Inflammatory macrophage treated with lipopolysaccharide for 1 hour (primary cell): ENCODE measurements at places on chromosomes 6 and 20.

DNA sequence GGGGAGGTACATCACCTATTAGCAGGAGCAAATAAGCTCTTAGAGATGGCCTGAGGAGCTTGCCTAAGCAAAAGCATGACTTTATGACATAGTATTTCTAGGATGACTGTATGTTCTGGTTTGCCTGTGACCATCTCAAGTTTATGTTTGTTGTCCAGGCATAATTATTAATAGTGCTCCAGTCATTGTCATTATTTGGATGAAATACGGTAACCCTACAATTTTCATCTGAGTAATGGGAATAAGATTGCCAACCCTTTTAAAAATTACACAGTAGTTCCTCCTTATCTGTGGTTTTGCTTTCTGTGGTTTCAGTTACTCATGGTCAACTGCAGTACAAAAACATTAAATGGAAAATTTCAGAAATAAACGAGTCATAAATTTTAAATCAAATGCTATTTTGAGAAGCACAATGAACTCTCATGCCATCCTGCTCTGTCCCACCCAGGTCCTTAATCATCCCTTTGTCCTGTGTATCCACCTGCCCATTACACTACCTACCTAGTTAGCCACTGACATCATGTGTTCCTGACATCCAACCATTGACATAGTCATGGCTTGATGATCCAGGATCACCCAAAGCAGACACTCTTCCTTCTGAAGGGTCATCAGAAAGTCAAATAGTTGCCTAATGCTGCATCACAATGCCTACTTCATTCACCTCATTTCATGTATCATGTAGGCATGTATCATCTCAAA is 27.0 kb upstream of the TFB1M start:
- peak; percentile 15 for DNase-seq

GRCh38 chr6:132198896-132199295 is 202.4 kb downstream of the MOXD1 start:
- no peak for DNase-seq

- peak; percentile 86 for DNase-seq
Measured at GRCh38 chr6:130928158-130928912, 101.1 kb downstream of the SMLR1 start.

DNA sequence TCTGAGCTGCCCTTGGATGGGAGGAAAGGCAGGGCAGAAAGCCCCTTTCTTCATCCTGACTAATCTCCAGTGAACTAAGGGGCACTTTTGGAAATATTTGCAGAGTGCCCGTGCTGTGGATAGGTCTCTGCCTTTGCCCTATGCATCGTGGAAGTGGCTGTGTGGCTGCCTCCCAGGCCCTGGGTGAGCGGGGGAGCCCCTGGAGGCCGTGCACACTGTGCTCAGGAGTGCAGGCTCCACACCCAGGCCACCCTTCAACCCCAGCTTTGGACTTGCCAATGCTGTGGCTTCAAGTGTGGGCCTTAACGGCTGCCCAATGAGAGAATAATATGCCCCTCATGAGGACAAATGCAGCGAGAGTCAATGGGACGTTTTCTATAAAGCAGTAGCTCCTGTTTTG is 36.7 kb upstream of the ARMC2 start:
- DNase-seq = no peak

DNA sequence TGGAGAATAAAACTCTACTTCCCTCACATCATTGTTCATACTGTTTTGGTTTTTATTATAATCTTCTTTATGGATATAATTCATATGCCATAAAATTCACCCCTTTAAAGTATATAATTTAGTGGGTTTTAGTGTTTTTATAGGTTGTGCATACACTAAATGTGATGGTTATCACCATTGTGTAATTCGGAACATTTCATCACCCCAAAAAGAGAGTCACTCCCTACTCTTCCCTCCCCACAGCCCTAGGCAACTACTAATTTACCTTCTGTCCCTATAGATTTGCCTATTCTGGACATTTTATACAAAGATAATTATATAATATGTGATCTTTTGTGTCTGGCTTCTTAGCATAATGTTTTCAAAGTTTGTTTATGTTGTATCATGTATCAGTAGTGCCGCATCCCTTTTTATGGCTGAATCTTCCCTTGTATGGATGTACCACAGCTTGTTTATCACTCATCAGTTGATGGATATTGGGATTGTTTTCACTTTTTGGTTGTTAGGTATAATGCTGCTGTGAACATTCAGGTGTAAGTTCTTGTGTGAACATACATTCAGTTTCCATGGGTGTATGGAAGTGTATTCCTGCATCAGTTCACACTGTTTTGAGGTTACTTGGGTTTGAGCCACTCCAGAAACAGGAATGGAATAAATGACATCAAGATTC is 4.2 kb downstream of the TM9SF4 start:
- DNase-seq = peak; percentile 66

GRCh38 chr6:139472351-139473015 is 98.0 kb upstream of the CITED2 start:
- peak; percentile 77 for DNase-seq

- DNase-seq = peak; percentile 70
Measured at GRCh38 chr6:1709234-1709641, 99.5 kb downstream of the FOXC1 start.

- no peak for DNase-seq
Measured at GRCh38 chr6:77987035-77987384, 334.2 kb downstream of the MEI4 start.

DNA sequence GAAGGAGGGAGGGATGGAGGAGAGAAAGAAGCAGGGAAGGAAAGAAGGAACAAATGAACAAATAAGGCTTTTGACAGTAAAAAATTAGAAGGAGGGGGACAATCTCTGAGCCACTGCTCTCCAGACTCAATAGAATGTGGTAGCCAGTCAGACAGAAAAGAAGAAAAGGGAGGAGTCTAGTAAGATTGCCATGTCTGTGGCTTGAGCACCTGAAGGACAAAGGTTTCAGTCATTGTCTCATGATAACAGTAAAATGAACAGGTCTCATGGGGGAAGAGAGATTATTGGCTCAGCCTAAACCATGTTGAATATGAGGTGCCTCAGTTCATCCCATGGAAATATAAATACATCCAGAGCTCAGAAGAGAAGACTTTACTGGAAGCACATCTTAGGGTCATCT is 14.0 kb upstream of the LOC128125822 start:
- DNase-seq = no peak

- no peak for DNase-seq
Measured at GRCh38 chr6:117481278-117481925, 1.1 kb upstream of the DCBLD1 start.

DNA sequence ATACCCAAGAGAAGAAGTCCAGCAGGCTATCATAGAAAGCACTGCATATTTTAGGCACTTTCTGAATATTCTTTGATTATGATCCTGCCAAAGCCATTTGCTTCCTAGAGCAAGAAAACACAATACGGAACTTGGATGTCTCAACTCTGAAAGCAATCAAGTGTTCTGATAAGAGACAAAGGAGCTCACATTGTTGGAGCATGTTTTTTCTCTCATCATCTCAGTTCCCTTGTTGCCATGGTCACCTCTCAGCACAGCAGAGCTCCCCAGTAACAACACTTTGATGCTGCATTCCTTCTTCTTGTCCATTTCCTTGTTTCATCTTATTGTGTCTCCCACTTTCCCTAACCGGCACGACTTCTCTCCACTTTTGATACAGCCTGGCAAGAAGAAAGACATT is 168.7 kb upstream of the FUT9 start:
- DNase-seq = no peak

DNA sequence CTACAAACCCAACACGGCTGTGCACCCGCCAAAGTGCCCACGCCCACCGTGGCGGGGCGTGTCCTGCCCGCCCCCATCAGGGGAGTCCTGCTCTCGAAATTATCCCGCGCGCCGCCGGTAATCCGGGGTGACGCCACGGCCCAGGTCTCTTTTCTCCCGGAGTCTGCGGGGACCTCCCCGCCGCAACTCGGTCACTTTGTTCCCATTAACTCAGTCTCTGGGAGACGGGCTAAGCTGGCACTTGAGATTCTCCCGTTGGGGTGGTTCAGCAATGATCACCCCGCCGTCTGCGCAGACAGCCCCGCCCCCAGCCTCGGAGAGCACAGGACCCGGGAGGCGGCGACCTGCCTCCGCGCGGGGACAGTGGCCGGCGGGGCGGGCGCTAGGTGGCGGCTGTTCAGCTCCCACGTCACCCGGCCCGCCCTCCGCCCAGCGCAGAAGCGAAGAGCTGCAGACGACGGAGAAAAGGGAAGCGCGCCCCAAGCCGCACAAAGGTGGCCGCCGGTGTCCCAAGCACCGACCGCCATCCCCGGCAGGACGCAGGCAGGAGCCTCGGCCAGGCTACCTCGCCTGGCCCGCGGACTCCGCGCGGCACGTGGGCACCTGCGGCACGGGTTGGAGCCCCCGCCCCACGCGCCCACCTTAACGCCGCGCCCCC is 31.5 kb downstream of the SF3B5 start:
- DNase-seq = peak; percentile 90

DNA sequence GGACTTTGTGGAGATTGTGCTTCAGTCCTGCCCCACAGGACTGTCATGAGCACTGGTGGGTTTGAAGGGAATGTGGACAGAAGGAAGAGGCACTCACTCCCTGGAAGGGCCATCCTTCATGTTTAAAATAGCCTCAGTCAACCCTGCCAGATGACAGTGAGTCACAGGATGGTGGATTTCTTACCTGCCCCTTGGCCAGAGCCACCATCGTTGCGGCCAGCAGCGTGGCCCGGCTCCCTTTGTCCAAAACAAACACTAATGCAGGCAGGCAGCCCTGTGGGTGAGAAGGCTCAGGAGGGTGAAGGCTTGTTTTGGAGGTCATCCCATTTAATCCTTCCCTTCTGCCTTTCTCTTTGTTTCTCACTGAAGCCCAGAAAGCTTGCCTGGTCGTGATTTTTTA is 422.7 kb downstream of the CD83 start:
- DNase-seq = no peak

DNA sequence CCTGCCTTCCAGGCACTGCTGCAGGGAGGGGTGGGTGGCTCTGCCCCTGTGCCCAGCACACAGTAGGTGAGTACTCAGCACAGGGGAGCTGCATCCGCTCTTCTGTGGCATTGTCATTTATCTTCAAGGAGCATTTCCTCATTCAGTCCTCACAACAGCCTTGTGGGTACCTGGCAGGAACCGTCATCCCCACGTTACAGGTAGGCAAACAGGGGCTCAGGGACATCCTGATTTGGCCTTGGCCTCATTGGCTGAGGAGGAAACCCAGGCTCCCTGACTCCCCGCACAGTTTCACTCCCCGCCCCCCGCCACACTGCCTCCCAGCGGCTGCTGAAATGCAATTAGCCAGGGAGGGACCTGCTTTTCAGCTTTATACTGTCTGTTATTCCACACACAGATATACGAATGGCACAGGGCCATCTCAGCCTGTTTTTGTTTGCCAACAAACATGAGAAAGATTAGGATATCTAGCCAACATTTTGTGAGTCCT is 24.2 kb upstream of the PNPLA1 start:
- DNase-seq = no peak

- no peak for DNase-seq
Measured at GRCh38 chr6:166926748-166927147, 29.6 kb downstream of the RNASET2 start.

DNA sequence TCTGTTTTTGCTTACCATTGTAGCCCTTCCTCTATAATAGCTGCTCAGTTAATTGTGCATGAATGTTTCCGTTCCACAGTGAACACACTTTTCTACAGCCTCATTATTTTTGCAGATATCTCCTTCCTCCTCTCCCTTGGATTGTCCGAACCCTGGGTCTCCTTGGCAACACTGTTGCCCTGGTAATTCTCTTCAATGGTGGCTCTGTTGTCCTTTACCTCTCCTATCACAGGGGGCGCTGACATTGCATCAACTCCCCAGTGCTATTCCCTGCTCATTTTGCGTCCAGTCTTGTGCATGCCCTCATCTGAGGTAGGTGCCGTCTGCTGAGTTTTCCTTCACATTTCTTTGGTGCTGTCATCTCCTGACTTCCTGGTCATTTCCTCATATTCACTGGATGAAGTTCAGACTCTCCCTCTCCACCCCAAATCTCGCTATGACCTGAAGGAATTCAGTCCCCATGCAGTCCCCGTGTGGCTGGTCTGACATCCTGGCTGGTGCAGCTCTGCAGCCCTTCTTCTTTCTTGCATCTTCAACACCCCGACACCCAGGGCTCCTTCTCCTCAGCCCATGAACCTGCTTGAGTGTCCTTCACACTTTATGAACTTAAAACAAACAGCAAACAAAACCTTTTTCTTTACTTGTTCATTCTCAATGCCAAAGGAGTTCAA is 21.1 kb downstream of the PHACTR2 start:
- no peak for DNase-seq

- DNase-seq = no peak
Measured at GRCh38 chr6:160412993-160413392, 64.8 kb downstream of the SLC22A3 start.

DNA sequence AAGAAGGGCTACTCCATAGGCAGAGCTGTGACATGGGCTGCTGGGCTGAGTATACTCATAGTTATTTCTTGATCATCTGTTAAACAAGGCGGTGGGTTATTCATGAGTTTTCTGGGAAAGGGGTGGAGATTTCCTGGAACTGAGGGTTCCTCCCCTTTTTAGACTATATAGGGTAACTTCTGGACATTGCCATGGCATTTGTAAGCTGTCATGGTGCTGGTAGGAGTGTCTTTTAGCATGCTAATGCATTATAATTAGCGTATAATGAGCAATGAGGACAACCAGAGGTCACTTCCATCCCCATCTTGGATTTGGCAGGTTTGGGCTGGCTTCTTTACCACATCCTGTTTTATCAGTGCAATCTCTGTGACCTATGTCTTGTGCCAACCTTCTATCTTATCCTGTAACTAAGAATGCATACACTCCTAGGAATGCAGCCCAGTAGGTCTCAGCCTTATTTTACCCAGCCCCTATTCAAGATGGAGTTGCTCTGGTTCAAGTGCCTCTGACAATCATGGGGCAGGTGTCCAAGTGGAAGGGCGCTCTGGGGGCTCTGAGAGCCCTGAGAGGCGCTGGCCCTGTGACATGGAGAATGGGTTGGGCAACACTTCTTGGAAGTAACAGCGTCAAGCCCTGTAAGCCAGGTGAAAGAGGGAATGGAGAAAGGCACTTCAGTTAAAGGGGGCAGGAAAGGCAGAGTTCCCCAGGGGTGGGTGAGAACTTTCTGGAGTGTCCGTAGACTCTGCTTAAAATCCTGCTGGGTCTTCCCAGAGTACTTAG is 354.2 kb upstream of the SULF2 start:
- no peak for DNase-seq

- DNase-seq = no peak
Measured at GRCh38 chr20:35017099-35017835, 61.6 kb downstream of the MYH7B start.

DNA sequence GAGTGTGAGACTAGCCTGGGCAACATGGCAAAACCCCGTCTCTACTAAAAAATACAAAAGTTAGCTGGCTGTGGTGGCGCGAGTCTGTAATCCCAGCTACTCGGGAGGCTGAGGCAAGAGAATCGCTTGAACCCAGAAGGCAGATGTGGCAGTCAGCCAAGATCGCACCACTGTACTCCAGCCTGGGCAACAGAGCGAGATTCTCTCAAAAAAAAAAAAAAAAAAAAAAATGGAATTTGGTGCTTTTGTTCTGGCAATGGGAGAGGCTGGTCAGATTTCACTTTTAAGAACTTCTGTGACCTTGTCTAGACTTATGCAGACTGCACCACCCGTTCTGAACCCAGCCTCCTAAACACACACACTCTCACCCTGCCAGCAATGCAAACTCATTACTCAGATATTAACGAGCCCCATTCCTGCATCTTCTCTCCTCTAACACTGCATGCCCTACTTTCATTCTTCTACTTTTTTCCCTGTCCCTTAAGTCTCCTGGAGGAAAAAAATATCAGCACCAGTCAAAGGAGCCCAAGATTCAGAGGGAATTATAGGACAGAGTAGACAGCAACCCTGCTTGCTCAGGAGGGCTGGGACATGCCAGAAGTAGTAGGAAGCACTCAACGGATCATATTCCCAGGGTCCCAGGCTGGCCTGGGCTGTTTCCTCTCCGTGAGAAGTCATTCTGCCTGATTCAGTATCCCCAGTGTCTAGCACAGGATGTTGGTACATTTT is 4.4 kb downstream of the MOCS1 start:
- DNase-seq = no peak
